ENCODE measurements at places on chromosomes 1 and 21.

DNA sequence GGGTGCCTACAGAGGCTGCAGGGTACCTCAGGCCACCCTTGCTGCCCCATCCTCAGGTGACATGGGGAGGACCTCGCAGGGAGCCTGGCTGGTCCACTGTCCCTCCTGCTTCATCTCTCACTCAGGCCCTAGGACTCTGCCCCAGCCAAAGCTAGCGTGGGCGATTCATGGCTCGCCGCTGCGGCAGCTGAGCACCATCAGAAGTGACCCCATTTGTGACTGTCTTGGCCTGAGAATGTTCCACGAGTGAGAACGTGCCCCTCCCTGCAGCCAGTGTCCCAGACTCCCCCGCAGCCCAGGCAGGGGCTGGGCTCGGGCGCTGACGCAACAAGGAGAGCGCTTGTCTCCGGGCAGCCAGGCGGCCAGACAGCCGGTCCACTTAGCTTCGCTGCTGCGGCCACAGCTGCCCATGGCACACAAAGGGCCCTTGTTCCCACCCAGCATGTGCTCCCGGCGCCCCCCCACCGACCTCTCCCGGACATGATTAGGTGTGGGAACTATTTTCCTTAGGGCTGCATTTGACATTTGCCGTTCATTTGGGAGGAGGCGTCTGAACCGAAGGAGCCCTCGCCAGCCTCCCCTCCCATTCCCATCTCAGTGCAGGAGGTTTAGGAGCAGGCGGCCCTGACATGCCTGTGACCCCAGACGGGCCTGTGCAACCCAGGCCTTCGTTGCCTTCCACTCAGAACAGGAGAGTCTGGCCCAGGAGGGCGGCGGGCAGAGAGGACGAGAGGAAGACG lies 19.3 kb upstream of the POFUT2 start:
- DNase-seq, result no peak

- DNase-seq, result peak; percentile 3
Observed at GRCh38 chr1:185917646-185918045, 183.5 kb downstream of the HMCN1 start.

DNA sequence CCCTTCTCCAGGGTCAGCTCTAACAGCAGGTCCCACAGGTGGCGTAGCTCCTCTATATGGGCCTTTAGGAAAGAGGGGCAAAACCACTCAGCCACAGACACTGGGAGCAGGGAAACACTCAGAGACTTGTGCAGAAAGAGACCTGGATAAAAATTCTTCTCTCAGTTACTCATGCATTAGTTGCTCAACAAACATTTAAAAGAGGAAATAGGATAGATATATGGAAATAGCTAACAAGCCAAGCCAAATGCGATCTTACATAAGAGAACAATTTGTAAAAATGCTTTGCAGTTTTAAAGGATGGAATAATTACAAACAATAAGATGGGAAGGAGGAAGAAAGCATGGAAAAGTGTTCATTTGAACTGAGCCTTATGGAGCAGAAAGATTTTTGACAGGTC lies 4.9 kb downstream of the SPTA1 start:
- DNase-seq, result no peak

- DNase-seq, result no peak
Observed at GRCh38 chr21:35086357-35086756, 37.3 kb upstream of the RUNX1 start.

GRCh38 chr1:97942161-97943123 lies 21.6 kb upstream of the DPYD start:
- DNase-seq, result no peak

- DNase-seq, result no peak
Observed at GRCh38 chr1:36178471-36179219, 22.7 kb downstream of the MAP7D1 start.

GRCh38 chr1:171550050-171550449 lies 64.7 kb downstream of the PRRC2C start:
- DNase-seq, result no peak
